ENCODE measurements at places on chromosomes 12 and 14. TPM values are rescaled to one million over a fixed set of nuclear protein-coding genes. Genes with fewer than 3 reads are reported as not detected.

DNA sequence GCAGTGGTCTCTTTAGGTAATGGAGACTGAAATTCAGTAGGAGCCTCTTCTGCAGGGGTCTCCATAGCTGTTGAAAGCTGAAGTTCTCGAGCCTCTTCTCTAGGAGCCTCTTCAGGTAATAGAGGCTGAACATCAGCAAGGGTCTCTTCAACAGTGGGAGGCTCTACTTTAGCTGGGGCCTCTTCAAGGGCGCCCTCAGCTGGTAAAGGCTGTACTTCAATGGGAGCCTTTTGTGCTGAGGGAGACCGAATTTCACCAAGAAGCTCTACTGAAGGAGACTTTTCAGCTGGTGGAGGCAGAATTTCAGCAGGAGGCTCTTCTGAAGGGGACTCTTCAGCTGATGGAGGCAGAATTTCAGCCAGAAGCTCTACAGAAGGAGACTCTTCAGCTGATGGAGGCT is 1.5 kb downstream of the FSCB start:
- DNase-seq = no peak

DNA sequence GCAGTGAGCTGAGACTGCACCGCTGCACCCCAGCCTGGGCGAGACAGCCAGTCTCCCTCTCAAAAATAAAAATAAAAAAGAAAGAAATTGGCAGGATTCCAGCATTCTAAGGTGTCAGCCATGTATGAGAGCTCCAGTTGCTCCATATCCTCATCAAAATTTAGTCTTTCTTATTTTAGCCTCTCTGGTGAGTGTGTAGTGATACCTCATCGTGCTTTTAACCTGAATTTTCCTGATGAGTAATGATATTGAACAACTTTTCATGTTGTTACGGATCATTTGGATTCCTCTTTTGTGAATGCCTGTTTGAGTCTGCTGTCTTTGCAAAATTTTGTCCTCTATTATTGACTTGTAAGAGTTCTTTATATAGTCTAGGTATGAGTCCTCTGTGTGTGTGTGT is 28.5 kb downstream of the CCDC60 start:
- no peak for DNase-seq

DNA sequence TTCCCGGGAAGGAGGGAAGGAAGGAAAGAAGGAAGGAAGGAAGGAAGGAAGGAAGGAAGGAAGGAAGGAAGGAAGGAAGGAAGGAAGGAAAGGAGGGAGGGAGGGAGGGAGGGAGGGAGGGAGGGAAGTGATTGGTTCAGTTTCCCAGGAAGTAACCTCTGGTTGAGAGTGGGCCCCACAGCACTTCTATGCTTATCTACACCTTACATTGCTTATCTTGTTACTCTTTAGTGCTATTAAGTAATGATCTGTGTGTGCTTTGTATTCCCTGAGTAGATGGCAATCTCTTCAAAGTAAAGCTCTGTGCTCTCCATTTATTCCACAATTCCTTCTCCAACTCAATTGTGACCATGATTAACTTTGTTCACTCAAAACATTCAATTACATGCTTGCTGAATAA is 74.6 kb downstream of the SLC38A4 start:
- DNase-seq = no peak

Gene REP15
- not detected for total RNA-seq

Gene GPRC5D
- total RNA-seq = not detected

- no peak for DNase-seq
Measured at GRCh38 chr12:128353301-128353700, 86.3 kb downstream of the TMEM132C start.

Gene TAS2R7
- not detected for total RNA-seq

DNA sequence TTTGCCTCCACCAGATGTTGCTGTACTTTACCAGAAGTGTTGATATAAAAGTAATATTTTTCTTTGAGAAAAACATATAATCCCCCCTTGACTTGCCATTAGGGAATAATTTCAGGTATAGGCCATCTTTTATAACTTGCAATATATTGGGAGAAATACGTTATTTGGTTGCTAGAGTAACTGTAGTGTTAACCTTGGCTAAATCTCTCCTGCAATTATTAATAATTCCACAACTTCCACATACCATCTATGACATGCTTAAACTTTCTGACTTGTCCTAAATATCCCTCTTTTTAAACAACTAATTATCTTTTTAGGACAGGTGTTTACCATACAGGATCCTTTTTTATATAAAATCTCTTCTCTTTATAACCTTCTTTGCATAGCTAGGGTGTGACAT is 1048.2 kb downstream of the SLC16A7 start:
- DNase-seq = no peak

- DNase-seq = peak; percentile 77
Measured at GRCh38 chr12:122834921-122835749, at the start of gene HIP1R. Gene HIP1R (plus strand): TSS chr12:122835457. CDS start chr12:122835551, 94 bp downstream.

- DNase-seq = no peak
Measured at GRCh38 chr14:80850197-80850814, 91.2 kb downstream of the CEP128 start.

Gene ZNF664
- total RNA-seq = 46.4 TPM

DNA sequence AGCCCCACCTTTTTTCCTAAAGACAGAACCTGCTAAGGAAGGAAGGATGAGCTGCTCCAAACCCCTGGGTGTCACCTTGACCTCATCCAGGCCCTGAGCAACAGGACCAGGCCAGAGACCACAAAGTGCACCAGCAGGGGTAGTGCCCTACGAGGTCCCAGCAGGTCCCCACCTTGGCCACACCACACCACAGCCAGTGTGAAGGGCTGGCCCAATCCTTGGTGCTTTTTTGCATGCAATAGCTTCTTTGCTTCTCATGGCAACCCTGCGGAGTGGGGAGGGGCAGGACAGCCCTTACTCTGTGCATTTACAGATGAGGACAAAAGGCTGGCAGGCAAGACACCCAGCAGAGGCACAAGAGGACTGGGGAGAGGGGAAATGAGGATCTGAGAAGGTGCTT is 352.6 kb downstream of the BCL11B start:
- DNase-seq = no peak

- DNase-seq = no peak
Measured at GRCh38 chr12:67116134-67116533, 153.0 kb upstream of the CAND1 start.

- DNase-seq = no peak
Measured at GRCh38 chr14:50353126-50353525, 41.0 kb downstream of the DMAC2L start.

GRCh38 chr12:64876388-64877071 is 52.1 kb downstream of the TBC1D30 start:
- DNase-seq = no peak

GRCh38 chr12:132488127-132489077 is 1.5 kb upstream of the FBRSL1 start:
- peak; percentile 55 for DNase-seq

DNA sequence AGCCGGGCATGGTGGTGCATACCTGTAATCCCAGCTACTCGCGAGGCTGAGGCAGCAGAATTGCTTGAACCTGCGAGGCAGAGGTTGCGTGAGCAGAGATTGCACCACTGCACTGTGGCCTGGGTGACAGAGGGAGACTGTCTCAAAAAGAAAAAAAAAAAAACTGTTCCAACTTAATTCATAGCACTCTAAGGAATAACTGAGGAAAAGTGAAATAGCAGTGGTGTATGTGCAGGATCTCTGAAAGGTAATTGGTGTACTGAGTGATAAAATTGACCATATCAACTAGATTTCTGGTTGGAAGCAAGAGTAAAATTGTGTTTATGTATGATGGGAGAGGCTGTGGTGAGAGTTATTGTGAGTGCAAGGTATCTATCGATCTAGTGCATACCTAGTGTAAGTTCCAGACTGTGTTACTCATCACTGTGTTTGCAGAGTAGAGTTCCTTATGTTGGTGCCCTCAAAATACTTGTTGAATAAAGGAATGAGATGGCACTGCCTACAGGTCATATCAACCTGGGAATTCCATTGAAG is 6.3 kb downstream of the CAND1 start:
- no peak for DNase-seq

- no peak for DNase-seq
Measured at GRCh38 chr14:87864356-87865270, 128.4 kb downstream of the GALC start.

Gene TAS2R19
- 1.2 TPM for total RNA-seq

Gene VRTN
- total RNA-seq = not detected

DNA sequence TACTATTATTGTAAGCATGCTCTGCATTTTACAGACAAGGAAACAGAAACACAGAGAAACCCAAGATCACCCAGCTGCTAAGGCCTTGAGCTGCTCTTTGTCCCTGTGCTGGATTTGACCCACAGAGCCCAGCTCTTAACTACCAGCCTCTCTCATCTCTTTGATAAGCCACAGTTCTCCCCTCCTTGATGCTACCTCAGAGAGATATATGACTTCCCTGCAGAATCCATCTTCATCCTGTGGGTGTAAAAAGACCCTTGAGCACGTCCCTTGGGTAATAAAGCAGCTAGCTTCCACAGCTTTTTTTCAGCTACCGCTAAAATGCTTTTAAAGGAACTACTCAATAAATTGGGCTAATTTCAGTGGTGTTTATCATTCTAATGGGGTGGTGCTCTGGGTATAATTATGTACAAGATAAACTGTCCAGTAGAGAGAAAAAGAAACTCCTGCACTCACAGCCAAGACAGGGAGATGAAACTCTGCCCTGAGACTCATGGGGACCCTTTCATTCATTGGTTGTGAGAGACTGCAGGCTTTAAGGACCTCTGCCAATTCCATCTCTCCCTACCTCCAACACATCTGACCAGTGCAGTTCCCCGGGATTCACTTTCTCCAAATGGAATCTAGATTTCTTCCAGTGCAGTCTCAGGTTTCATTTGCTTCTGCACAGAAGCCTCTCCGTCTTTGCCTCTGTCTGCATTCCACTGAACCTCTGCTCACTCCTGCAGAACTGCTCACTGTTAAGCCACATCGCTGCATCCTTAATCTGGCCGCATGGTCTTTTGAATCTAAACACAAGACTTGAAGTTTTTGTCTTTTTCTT is 24.7 kb upstream of the NTF3 start:
- no peak for DNase-seq

Gene C1R
- total RNA-seq = 2.2 TPM

DNA sequence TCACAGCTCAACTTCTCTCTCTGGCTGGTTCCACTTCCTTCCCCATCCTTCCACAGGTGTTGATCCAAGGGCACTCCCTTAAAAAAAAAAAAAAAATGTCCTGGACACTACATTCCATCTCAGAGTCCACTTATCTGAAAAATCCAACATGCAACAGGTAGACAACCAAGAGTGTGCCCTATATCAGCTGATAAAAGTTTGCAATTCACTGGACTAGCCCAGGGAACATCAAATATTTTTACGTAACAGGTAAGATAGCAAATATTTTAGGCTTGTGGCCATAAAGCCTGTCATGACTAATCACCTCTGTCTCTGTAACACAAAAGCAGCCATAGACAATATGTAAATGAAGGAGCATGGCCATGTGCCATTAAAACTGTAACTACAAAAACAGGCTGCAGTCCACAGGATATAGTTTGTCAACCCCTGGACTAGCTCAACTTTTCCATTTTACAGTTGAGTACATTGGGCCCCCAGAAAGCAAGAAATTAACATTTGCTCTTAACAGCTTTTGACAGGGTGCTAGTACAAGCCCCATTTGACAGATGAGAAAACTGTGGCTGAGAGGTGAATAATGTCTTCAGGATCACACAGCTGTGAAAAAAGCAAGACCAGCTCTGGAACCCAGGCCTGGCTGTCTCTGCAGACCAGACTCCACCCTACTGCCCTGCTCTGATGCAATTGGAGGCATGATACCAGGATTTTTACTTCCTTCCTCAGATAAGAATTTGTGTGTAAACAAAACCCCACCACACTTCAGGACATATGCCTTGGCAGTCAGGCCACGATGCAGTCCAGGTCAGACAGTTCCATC is 68.9 kb downstream of the CMKLR1 start:
- no peak for DNase-seq

DNA sequence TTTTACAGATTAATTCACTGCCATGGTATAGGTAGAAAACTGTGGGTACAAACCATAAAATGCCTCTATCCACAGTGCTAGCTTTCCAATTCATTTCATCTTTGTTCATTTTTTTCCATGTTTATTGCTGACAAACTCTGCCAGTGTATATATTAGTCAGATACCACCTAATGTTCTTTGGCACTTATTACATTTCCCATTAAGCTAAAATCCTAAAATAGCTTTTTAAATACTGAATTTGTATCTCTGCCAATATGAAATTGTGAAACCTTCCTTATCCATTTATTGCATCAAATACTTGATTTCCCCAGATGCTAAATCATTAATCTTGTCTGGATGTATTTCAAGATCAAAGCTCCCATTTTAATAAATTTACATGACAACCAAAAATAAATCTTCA is 150.1 kb upstream of the FSCB start:
- DNase-seq = no peak

DNA sequence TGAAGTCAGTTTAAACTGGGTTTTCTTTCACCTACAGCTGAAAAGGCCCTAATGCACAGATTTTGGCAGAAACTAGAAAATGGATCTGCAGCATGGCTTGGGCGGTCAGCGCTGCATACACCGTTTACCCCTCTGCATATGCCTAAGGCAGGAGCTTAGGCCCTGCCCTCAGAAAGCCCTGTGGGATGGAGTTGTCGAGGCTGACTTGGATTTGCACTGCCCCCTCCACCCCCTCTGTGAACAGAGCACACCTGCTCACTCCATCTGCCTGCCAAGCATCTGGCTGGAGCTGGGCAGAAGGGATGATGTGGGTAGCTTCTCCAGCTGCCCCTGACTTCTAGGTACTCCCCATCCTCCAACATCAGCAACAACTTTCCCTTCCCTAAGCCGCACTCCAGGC is 41.9 kb downstream of the TTC7B start:
- no peak for DNase-seq

Gene WSCD2
- total RNA-seq = not detected

Gene BRF1
- 20.0 TPM for total RNA-seq

Gene CMA1
- 0.39 TPM for total RNA-seq

DNA sequence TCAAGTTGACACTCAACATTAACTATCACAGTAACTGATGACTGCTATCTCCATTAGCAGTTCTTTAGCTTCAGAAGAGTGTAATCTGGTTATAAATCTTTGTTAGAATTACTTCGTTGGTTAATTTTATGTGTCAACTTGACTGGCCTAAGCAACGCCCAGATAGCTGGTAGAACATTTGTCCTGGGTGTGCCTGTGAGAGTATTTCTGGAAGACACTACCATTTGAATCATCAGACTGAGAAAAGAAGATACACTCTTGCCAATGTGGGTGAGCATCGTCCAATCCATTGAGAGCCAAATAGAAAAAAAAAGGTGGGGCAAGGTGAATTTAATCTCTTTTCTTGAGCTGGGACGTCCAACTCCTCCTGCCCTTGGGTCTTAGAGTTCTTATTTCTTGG is 129.0 kb downstream of the IGF1 start:
- no peak for DNase-seq

- no peak for DNase-seq
Measured at GRCh38 chr12:21117995-21118394, 13.0 kb upstream of the SLCO1B1 start.

GRCh38 chr12:124289634-124290600 is 5.0 kb upstream of the RFLNA start:
- DNase-seq = no peak

Gene CPNE6
- not detected for total RNA-seq

DNA sequence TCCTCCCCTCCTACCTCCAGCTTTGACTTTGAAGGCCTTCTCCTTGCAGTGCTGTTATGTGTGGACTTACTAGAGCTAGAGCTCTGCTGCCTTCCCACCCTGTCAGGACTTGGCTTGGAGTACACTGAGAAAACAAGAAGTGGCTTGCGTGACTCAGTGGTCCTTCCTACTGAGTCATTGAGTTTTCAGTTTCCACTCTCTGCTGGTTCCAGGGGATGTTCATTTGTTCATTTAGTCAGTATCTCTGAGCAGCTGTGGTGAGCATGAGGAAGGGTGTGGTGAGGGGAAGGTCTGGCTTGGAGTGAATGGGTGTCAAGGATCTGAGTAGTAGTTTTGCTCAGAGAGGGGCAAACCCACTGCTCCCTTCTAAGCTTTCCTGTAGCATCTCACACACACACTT is 17.2 kb upstream of the ELK3 start:
- peak; percentile 88 for DNase-seq
